AML-193 (cell line): ENCODE measurements at places on chromosomes 13 and 19.

GRCh38 chr13:25175026-25175425 is 2.9 kb upstream of the AMER2 start:
- DNase-seq, result no peak

DNA sequence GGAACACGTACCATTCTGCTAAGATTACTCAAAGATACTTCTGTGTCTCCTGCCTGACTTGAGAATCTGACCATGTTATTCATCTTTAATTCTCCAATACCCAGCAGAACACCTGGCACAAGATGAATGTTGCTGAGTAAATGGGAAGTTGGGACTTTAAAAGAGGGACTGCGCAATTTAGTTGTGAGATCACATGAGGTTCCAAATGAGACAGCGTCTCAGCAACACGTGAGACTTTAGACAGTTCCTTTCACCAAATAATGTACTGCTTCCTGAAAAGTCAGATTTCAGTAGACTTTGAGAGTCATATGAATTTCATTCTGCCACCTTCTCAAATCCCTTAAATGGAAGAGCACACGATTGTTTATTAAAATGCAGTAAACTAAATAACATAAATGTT is 36.7 kb downstream of the DOCK9 start:
- no peak for DNase-seq

DNA sequence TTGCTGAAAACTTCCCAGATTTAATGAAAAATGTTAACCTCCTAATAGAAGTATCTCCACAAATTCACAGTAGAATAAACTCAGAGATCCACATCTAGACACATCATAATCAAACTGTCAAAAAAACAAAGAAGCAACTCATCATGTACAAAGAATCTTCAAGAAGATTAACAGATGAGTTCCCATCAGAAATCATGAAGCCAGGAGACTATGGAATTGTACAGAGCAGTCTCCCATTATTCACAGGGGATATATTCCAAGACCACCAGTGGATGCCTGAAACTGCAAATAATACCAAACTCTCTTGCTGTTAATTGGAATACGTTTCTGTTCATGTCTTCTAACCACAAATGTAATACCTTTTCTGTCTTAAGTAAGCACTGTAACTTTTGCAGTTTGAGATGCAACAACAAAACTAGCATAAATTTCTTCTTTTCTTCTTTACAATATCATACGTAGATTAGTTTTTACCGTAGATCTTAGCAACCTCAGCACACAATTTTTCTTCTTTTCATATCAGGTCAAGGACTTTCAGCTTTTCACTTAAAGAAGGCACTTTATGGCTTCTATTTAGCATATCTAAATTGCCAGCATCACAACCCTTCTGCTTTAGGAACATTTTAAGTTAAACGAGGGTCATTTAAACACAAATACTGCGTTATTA is 70.3 kb upstream of the MIR17HG start:
- DNase-seq, result no peak

DNA sequence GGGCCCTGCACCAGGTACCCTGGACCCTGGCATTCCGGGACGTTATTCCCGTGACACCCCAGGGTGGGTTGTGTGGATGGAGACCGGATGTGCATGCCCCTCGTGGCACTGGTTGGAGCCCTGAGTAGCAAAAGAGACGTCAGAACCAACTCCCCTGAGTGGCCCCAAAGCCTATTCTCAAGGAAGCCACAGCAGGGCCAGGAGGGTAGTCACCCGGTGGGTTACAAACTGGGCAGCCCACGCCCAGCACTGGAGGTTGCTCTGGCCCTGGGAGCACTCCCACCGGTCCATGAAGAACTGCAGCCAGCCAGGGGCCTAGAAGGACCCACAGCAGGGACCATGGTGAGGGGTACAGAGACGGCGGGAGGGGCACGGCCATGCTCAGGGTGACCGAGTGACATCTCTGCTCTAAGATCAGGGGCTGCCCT is 7.5 kb downstream of the KLF16 start:
- DNase-seq, result no peak

- peak; percentile 7 for DNase-seq
These were observed 1.1 kb downstream of the SYT5 start for GRCh38 chr19:55178781-55179599.

- DNase-seq, result no peak
These were observed 165.2 kb downstream of the SHISA2 start for GRCh38 chr13:25886438-25887214.

DNA sequence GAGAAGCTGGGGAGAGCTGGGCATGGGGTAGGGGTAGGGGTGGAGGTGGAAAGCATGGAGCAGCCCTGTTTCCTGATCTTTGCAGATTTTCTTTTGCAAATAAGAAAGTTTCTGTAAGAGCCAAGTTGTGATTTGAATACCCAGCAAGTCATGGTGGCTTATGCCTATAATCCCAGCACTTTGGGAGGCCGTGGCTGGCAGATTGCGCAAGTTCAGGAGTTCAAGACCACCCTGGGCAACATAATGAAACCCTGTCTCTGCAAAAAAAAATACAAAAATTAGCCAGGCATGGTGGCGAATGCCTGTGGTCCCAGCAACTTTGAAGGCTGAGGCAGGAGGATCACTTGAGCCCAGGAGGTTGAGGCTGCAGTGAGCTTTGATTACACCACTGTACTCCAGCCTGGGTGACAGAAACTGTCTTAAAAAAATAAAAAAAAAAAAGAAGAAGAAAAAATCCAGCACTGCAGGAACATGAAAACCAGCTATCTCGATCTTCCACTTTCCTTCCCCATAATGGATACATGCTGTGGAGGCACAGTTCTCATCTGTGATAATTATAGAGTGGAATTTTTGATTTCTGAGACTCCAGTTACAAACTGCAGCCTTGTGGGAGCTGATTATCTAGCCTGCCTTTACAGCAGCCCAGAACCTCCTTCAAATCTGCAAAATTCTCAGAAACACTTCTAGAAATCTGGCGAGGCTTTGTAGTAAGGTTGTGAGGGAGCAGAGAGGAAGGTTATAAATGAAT is 12.1 kb upstream of the TEX26 start:
- no peak for DNase-seq

DNA sequence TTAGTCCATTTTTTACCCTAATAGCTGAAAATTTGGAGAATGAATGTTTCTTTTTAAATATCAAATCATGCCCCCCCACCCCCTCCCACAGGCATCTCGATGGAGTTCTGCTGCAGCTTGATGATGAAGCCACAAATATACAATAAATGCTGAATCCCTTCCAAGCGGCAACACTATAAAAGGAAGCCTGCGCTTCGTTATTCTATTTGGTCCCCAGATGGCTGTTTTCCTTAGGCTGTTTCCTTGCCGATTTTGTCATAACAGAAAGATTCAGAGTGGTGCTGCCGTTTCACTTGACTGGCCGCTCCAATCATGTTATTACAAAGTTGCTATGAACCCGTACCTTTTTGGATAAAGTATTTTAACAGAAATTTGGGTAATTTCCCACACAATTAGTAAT is 79.5 kb downstream of the MYO16 start:
- DNase-seq, result no peak

GRCh38 chr13:103004661-103005345 is 61.4 kb downstream of the SLC10A2 start:
- DNase-seq, result no peak

DNA sequence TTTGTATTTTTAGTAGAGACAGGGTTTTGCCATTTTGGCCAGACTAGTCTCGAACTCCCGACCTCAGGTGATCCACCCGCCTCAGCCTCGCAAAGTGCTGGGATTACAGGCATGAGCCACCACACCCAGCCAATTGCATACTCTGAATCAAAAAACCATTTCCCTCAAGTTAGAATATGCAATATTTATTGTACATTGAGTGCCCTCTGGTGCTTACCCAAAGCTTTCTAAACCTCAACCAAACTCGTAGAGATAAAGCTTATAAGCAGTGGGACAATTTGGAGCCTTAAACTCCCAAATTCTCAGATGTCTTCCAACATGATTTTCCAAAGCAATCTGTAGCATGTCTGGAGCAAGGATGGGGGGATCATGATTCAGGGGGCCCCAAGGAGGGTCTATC is 22.4 kb downstream of the RFXAP start:
- peak; percentile 24 for DNase-seq

DNA sequence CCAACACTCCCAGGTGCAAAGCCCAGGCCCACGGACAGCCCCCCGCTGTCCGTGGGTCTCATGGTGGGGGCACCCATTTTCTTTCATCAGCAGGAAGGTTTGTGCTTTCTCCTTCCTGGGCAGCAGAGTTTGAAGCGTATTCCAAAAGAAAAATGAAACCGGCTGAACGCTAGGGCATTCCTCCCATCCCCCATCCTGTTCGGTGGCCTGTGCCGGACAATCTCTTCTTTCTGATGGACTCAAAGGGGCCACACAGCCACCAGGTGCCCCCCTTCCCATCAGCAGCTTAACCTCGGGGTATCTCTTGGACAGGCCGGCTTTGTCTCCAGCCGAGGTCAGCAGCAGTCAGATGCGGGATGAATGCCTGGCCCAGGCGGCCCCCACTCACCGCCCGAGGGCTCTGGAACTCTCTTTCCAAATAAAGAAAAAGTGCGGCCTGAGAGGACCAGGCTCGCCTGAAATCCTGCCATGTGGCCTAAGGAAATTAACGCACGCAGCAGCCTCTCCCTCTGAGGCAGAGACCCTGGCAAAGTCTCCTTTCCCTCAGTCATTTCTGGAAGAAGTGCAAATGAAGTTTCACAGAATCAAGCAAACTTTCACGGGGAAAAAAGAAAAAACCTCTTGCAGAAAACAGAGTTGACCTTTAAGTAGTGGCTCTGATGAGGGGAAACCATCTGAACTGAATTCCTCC is 67.8 kb downstream of the RASA3 start:
- no peak for DNase-seq

DNA sequence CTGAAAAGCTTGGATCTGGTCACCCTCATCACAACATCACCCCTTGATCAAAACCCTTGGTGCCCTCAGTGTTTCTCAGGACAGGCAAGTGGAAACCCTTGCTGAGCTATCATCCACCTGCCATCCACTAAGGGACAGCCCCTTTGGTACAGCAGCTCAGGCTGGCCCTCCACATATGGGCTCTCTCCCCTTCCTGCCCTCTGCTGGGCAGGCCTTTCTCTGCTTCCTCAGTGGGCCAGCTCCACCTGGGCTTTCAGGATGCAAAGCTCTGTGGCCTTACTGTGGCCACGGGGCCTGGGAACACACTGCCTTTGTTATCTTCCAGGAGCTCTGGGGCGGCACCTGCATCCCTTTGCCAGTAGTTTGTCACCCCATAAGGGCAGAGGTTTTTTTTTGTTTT is 4.9 kb downstream of the SUGP1 start:
- no peak for DNase-seq

GRCh38 chr19:31598730-31599238 is 249.5 kb upstream of the TSHZ3 start:
- no peak for DNase-seq

DNA sequence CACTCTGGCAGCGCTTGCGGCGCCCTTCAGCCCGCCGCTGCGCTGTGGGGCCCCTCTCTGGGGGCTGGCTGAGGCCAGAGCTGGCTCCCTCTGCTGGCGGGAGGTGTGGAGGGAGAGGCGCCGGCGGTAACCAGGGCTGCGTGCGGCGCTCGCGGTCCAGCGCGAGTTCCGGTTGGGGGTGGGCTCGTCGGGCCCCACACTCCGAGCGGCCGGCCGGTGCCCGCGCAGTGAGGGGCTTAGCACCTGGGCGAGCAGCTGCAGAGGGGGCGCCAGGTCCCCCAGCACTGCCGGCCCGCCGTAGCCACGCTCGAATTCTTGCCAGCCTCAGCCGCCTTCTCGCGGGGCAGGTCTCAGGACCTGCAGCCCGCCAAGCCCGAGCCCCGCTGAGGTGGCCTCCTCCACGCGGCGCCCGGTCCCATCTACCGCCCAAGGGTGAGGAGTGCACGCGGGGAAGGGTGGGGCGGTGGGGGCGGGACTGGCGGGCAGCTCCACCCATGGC is 879.0 kb upstream of the SLITRK5 start:
- no peak for DNase-seq

DNA sequence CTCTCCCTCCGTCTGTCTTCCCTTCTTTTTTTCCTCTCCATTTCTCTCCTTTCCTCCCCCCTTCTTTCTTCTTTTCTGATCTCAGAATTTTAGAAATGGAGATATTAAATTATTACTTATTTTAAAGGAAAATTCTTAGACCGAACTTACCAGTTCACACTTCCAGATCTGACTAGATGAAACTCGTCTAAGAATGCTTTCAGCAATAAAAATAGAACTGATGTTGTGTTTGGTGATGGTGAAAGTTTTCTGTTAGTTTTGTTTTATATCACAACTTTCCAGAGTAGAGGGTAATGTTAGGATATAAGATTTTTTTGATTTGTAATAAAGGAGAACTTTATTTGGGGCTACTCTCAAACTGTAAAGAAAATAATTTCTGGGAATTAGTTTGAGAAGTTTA is 29.9 kb downstream of the UCHL3 start:
- DNase-seq, result no peak

DNA sequence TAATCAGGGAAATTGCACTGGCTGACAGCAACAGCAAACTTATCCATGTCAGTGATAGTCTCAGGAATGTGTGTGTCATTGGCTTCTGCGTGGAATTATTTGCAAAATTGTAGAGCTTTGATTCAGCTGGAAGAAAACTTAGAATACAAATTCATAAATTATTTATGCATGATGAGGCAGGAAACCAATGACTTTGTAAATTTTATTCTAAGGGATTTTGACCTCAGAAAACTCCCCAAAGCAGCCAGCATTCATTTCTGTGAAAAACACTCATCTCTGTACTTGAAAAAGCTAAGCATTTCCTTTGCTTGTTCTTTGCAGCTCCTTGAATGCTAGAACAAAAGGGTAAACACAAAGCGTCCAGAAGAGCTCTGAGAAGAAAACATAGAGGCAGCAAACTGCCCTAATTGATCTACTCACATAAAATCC is 162.4 kb downstream of the DCT start:
- no peak for DNase-seq

DNA sequence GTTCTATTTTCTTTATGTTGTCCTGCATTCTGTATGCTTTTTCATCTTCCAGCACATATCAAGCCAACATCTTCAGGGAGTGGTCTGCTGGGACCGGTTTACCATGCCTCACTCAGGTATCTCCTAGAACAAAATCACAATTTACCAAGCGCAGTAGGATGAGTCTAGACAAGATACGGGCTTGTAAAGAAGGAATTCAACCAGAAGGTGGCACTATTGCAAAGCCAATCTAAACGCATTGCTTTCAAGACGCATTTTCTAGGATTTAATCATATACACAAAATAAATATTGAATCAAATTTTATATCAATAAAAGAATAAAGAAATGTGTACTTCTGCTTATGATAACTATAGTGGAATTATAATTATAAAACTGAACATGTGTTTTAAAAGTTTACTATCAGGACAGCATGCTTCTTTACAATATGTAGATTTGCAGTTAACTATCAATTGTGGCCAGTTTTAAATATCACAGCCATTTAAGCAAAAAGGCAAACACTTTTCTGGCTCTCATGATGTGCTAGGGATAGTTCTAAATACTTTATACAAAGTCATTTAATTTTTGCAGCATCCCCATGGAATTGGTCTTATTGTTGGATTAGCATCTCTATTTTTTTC is 16.1 kb upstream of the TPP2 start:
- peak; percentile 81 for DNase-seq

DNA sequence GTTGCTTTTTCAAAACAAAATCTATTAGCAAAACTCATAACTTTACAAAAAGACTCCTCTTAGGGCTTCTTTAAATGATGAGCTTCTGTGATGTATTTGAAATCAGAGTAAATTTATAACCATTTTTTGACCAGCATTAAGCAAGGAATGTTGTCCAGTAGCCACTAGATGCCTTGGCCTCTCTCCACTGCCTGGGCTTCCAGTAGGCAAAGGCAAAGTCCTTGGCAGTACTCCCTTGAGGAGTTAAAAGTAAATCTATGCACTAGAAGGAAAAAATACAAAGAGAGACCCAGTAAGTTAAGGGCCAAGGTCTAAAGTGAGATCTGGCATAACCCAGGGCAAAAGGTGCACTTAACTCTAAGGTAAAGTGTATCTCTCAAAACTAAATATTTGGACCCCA is 9.5 kb downstream of the SERPINE3 start:
- DNase-seq, result no peak

GRCh38 chr13:32811297-32811800 is 204.9 kb upstream of the KL start:
- DNase-seq, result no peak
